HCT116 (cell line): ENCODE measurements at places on chromosomes 5 and 9.

- no peak for DNase-seq
Observed at GRCh38 chr5:9624196-9624947, 5.8 kb downstream of the TAS2R1 start.

DNA sequence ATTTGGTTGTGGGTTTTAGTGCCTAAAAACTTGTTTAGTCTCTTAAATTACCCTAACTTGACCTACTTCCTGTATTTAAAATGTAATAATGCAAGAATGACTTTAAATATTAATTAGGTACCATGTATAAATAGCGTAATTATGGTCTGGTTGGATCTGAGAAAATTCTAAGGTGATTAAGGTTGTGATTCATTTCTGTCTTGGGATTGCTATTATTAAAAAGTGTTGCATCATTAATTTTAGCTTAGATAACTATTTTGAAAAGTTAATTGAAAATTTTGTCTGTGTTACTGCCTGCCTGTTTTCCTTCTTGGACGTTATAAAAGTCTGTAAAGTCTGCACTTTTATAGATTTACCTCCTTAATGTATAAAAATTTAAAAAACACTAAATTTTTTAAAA, 11.8 kb downstream of the LRRC70 start:
- DNase-seq: no peak

GRCh38 chr5:111975133-111975532, 218.1 kb upstream of the NREP start:
- DNase-seq: no peak

DNA sequence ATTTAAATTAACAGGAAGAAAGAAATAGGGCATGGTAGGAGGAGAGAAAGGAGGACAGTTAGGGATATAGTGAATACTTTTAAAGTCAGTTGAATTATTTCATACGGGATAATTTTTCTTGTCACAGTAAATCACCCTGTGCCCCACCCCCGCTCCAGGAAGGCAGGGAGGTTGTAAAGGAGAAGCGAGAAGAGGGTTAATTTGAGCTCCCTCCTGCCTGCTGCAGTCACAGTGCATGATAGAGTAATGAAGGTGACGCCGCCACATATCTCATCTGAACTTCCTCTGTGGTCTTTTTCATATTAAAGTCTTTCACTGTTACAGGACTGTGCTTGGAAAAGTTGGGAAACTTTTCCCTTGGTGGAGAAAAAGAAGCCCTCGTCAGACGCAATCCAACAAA, 896 bp upstream of the PCSK5 start:
- DNase-seq: no peak

DNA sequence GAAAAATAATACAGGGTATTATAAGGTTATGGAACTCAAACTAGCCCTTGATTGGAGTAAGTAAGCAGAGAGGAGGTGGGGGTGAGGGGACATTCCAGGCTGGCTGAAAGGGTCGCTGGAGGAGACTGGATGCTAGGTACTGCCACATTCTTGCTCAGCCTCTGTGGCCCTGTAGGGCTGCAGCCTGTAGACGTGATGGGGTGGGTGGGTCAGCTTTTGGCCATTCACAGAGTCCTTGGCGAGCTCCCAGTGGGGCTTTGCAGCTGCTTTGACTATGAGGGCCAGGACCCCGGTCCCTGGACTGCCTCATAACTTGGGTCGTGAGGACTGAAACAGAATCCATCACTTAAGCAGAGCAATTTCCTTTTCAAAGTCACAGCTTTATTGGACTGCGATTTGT, 4.2 kb upstream of the GDNF start:
- DNase-seq: no peak

DNA sequence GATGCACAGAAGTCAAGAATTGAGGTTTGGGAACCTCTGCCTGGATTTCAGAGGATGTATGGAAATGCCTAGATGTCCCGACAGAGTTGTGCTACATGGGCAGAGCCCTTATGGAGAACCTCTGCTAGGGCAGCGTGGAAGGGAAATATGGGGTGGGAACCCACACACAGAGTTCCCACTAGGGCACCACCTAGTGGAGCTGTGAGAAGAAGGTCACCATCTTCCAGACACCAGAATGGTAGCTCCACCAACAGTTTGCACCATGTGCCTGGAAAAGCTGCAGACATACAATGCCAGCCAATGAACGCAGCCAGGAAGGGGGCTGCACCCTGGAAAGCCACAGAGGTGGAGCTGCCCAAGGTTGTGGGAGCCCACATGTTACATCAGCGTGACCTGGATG, 104.5 kb downstream of the STK32A start:
- DNase-seq: no peak

DNA sequence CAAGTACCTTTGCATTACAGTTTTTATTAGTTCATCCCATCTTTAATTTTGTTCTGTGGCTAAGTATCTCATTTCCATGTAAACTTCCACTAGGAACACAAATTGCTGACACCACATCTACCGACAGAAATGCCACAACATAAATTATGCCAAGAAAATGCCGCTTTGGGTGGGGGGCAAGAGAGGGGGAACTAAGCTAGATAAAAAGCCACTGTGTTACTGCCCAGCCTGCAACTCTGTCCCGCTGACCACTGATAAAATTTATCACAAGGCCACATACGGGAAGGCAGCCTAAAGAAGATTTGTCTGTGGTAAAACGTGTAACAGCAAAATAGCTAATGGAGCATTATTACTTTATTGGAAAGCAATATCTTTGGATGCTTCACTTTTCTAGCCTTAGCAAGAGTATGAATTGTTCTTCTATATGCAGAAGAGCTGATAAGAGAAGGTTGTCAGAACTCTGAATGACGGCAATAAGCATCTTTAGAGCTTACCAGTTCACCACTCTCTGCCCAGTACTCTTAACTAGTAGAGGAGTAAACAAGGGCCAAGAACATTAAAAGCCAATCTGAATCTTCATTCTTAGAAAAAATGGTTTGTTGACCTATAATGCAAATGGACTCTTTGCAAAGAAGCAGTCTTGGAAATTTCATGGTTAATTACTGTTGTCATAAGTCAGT, 172.2 kb upstream of the MEF2C start:
- DNase-seq: no peak

DNA sequence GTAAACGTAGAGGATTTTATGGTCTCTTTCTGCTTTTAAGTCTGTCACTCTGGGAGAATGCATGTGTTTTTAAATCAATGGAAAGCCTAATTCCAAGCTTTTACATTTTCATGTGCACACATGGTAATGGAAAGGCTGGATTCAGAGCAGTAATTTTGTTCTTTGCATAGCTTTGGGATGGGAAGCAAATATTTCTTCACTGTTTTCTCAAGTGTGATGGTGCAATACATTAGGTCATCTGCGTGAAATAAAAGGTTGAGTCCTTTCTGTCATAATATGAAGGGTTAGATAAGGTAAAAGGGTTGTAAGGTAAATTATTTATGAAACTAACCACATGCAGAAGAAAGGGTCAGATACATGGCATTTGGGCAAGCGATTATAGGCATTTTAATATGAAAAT, 88.2 kb upstream of the NR3C1 start:
- DNase-seq: no peak

GRCh38 chr9:128215491-128216409, 12.6 kb downstream of the DNM1 start:
- DNase-seq: no peak

- no peak for DNase-seq
Observed at GRCh38 chr5:67082941-67083340, 113.7 kb downstream of the CD180 start.
